ENCODE measurements at places on chromosomes 7 and 10. TPM values are rescaled to one million over a fixed set of nuclear protein-coding genes. Genes with fewer than 3 reads are reported as not detected.

DNA sequence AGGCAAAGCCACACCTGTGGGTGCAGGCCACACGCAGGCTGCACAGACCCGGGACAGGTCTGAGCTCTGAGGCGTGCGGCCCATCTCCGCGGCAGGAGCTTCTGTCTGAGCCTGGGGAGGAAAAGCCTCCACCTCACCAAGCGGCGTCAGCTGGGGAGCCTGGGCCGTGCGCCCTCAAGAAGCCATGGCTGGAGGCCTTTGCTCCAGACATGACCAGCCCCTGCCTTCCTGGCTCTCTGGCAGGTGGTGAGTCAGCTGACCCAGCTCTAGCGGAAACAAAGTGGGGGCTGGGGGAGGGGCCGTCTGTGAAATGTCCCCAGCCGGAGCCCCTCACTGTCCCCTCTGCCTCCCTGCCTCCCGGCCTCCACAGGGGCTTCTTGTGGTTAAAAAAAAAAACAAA is 12.5 kb downstream of the GPER1 start:
- DNase-seq, result no peak

Gene SDK1
- 0.06 TPM for total RNA-seq

- DNase-seq, result no peak
These were observed 136.2 kb upstream of the SHH start for GRCh38 chr7:155948423-155948822.

Gene TDRD1
- total RNA-seq, result 0.41 TPM

GRCh38 chr7:30974605-30975255 is 11.0 kb downstream of the GHRHR start:
- no peak for DNase-seq

GRCh38 chr7:120468611-120469010 is 195.6 kb downstream of the KCND2 start:
- no peak for DNase-seq

DNA sequence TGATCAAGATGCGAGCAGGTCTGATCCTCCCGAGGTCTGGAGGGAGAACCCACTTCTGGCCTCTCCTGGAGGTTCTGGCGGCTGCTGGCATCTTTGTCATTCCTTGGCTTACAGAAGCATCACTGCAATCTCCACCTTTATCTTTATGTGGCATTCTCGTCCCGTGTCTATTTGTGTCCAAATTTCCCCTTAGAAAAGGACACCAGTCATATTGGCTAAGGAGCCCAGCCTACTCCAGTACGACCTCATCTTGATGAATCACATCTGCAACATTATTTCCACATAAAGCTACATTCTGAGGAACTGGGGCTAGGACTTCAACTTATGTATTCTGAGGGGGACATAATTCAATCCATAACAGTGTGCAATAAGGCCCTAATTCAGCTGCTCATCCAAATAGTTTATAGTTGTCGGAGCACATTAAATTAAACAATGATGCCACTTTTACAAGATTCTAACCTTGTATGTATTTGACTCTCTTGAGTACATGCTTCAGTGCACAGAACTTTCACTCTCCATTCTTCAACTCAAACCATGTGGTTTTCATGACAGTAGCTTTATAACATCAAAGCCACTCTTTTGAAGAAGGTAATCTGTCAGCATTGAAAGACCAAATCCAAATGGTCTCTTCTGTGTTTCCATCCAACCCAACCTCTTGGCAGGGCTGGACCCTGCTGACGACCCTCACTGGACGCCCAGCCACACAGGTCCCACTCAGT is 86.2 kb upstream of the DDC start:
- no peak for DNase-seq

DNA sequence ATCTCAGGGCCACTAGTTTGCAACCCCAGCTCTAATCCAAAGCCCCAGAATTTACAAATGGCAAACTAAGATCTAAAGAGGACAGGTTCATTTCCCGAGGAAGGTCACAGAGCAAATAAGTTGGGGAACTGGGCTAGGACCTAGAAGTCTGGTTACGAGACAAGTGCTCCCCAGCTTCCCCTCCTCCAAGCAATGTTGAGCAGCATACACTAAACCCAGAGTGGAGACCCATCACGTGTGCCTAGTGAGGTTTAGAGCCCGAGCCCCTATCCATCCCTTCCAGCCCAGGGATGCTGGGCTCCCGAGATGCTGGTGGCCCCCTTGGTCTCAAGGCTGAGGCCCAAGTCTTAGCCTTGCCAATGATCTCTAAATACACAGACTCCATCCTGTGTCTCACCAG is 209.5 kb upstream of the ZMIZ1 start:
- DNase-seq, result no peak

- no peak for DNase-seq
These were observed 9.2 kb upstream of the FGFR2 start for GRCh38 chr10:121607310-121608055.

Gene CNPY1
- total RNA-seq, result not detected

DNA sequence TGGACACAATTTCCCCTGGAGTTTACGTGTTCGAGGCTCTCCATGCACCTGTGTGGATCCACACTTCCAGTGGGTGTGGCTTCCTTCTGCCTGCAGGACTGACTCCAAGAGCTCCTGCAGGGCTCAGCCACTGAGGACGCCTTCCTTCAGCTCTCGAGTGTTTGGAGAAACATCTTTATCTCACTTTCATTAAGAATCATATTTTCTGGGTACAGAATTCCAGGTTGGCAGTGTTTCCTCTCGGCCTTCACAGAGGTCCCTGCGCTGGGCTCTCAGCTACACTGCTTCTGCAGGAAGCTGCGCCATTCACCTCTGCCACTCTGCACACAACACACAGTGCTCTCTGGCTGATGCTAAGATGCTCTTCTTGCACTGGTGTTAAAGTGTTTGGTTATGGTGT is 69.9 kb upstream of the NKX6-2 start:
- DNase-seq, result no peak

GRCh38 chr10:44845361-44846175 is 65.6 kb upstream of the TMEM72 start:
- DNase-seq, result no peak

DNA sequence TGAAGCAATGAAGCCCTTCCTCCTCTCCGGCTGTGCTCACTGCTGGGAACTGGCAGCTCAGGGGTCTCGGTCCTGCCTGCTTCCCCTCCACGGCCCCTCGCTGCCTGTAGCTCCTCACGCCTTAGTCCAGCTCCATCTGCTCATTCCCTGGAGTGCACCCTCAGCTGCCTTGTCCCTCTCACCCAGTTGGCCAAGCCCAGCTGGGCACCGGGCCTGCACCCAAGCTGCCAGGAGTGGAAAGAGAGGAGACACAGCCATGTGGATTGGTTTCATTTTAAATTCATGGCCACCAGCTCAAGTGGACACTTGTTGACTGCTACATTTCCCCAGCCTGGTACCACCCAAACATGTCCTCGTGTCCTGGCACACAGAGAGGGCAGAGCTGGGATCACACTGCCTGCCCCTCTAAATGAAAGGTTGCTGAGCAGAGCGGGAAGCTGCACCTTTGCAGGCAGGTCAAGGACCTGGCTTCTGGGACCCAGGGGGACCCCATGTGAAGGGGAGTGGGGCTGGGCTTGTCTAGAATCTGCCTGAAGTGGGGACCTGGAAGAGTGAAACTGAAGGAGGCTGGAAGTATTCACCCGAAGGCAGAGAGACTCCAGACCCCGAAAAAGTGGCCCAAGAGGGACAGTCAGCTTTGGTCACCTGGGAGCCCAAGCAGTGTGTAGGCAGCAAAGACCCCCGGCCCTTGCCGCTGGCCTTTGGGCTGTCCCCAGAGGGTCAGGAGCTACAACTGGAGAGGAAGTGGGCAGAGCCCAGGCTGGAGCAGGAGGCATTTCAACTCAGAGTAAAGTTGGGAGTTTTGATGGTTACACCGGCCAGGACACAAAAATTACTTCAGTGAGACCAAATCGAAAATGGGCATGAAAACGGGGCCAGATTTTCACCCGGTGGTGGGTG is 15.0 kb upstream of the BNIP3 start:
- no peak for DNase-seq

Gene HECTD2
- 2.6 TPM for total RNA-seq

GRCh38 chr10:113590581-113590980 is 37.7 kb downstream of the HABP2 start:
- DNase-seq, result no peak

- DNase-seq, result no peak
These were observed 926.2 kb downstream of the KCNMA1 start for GRCh38 chr10:76711222-76711997.

Gene GPC2
- total RNA-seq, result 11.8 TPM
